Activated T-helper 1 cell treated with anti-CD3 and anti-CD28 coated beads, Interleukin-2, amount 50 U/mL, for 16 hours (primary cell): ENCODE measurements at places on chromosomes 1 and 21.

- no peak for DNase-seq
These were observed 23.3 kb downstream of the TUFT1 start for GRCh38 chr1:151563376-151563775.

DNA sequence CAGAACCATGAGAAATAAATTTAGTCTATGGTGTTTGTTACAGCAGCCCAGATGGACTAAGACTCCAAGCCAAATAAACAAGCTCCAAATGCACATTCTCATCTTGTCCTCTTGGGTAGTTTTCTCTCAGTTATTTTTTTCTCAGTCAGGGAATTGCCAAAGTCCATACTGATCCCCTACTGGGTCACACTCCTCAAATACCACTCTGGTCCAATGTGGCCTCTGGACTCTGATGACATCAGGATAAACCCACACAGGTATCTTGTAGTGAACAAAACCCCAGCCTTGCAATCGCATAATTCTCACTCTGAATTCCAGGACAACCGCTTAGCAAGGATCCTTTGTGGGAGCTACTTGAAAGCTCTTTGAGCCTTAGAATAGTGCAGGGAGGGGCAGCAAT lies 248.4 kb upstream of the JUN start:
- DNase-seq, result no peak

DNA sequence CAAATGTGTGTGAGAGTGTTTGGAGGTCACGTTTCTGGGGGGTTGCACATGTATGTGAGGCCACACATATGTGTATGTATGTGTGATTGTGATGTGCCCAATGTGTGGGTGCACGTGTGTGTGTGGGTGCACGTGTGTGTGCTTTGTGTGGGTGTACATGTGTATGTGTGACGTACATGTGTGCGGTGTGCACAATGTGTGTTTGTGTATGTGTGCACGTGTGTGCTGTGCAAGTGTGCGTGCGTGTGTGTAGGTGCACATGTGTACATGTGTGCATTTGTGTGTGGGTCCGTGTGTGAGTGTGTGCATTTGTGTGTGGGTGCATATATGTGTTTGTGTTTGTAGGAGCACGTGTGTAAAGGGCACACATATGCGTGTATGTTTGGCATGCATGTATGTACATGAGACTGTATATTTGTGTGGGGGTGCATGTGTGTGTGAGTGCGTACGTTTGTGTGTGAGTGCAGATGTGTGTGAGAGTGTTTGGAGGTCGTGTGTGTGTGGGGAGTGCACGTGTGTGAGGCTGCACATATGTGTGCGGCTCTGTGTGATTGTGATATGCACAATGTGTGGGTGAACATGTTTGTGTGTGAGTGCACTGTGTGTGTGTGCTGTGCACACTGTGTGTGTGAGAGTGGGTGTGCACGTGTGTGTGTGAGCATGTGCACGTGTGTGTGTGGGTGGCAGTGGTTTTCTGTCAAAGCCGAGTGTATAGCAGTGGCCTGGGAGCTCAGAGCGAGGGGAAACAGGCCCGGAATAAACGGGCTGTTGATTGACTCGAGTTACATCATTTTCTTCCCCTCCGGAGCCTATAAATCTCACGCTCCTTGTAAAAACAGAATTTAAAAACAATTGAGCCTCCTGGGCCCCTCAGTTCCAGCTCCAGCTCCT lies 132.7 kb upstream of the ARHGEF16 start:
- no peak for DNase-seq

GRCh38 chr1:228240411-228241240 lies 32.8 kb downstream of the OBSCN start:
- DNase-seq, result no peak

DNA sequence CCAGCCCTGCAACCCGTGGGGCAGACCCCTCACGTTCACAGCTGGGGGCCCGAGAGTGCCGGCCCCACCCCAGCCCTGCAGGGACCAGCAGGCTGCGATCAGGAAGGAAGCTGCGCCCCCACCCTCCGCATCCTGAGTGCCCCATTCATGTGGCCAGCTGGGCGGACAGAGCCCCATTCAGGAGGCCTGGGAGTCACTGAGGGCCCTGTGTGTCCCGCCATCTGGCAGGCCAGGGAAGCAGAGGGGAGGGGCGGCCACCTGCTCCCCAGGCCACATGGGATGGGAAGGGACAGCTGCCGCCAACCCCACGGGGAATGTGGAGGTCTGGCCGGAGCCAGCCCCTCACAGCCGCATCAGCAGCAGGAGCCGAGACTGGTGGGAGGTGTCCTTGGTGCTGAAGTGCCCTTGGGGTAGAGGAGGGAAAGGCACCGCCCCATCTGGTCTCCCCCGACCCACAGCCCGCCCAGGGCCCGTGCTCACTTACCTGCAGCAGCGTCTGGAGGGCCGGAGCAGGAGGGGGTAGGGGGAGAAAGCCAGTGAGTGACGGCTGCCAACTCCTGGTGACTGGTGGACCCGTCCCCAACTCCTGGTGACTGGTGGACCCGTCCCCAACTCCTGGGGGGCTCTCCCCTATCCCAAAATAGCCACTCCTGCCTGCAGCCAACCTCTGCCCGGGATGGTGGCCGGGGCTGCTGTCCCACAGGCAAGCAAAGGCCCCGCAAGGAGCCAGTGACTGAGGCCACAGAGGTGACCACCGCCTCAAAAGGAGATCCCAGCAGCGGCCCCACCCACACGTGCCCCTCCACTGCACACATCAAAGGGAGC lies 8.7 kb downstream of the ACAP3 start:
- no peak for DNase-seq

DNA sequence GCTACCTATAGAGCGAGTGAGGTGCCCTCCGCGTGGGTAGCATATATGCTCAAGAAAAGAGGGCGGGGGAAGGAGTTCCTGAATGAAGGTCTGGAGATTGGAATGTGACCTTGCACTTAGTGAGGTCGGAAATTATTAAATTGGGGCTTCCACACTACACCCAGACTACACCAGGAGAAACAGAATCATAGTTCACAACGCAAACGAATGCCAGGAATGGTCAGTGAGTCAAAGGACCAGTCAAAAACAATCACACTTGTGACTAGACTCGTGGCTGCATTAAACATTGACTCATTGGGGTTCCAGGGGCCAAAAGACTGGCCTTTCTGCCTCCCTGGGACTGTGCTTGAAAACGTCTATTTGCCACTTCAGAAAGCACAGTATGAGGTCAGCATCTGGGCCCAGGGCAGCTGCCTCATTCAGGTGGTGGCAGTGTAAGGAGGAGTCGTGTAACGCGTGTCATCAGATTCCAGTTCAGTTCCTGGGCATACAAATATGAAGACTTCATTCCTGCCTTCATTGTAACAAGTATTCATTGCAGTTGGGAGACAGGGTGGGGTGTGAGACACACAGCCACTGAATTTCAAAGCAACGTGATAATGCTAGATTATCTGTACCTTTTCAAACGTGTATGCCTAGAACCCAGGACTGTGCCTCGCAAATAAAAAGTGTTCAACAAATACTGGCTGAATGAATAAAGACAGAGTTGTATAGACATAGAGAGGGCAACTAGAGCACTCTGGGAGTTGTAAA lies at the start of gene YOD1:
Gene YOD1, minus strand, starts transcription at position 18 of the 753 bp plus-strand sequence. CDS start 178 bp downstream, outside the sequence.
- no peak for DNase-seq

DNA sequence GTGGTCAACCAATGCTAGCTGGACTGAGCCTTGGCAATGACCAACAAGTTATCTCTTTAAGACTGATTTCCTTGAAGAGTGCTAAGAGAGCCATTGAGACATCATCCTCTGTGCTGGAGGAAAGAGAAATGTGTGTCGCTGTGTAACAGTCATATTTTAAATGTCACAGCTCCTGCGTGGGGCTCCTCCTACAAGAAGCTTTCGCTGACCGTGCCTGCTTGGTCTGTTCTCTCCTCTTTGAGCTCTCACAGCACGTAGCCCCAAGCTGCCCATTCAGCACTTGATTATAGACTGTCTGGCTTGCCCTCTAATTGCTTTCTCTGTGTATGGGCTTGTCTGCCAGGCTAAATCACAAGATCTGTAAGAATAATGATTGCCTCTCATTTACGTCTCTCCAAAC lies 221.3 kb downstream of the FOXD2 start:
- DNase-seq, result no peak

DNA sequence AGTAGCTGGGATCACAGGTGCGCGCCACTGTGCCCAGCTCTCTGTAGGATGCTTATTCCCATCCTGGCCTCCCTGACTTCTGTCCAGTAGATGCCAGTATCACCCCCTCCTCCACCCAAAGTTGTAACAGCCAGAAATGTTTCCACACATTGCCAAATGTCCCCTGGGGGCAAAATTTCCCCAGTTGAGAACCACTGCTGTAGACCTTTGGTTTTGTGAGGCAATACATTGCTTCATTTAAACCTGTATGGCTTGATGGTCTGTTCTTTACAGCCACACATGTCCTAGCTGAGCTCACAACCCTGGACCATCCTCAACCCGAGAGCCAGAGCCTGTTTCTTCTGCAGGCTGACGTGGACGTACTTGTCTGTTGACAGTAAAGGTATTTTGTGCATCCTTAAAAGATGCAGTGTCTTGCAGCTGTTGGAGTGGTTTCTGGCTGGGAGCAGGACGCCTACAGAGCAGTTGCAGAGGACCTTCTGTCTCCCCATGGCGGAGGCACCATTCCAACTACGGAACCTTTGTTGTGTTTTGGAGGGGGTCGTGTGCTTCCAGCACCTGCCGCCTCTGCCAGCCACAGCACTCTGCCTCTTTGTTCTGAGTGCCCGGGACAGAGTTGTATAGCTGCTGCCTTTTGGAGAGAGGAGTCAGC lies 26.6 kb downstream of the DOP1B start:
- no peak for DNase-seq

GRCh38 chr1:228144193-228144992 lies 4.3 kb downstream of the GUK1 start:
- no peak for DNase-seq

DNA sequence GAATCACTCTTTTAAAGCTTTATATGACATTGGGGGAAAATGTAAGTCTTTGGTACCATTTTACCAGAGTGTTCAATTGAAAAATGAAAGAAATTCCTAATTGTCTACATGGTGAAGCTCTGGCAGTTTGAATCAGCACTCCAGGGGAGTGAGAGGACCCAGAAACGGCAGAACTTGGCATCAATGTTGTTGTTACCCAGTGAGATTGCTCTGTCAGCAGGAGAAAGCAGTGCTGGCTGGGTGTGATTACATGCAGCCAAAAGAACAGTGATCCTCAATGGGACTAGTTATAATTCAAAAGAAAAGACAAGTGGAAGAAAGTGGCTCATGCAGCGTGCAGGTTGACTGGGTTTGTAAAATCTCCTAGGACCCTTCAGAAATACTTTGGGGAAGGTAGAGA lies 206.4 kb downstream of the PTPRC start:
- no peak for DNase-seq

DNA sequence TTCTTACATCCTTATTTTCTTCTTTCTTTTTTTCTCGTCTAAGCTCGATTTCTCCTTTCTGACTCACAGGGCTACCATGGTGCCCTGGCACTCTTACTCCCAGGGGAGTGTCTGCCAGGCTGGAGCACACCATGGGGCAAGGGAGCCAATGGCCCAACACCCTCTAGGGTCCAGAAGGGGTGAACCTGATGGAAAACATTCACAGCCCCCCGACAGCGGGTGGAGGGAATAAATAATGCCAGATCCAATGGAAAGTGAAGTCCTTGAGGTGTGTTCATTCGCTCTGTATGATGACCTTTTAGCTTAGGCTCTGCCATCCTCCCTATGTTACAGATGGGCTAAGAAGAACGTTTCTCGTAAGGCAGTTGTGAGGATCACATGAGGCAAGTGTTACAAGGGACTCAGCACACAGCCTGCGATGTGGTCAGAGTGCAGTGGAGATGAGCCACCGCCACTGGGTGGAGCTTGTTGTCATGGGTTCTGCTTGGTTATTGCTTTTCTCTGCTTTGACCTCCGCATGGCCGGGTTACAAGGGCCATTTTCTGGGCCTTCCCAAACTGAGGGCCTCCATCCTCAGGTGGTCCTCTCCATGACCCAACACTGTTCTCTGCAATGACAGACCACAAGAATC lies 3.5 kb upstream of the FCMR start:
- peak; percentile 18 for DNase-seq
